Activated naive CD4-positive, alpha-beta T cell treated with anti-CD3 and anti-CD28 coated beads for 36 hours (primary cell): ENCODE measurements at places on chromosomes 3 and 15. TPM values are rescaled to one million over a fixed set of nuclear protein-coding genes. Genes with fewer than 3 reads are reported as not detected.

GRCh38 chr3:56942523-56942922 lies 117.9 kb upstream of the SPATA12 start:
- H3K4me3 ChIP-seq: no peak overlapping the region
- peaks cover 23% of the 10 kb centered on the region for H3K4me1 ChIP-seq
- H3K27ac ChIP-seq: no peak overlapping the region

DNA sequence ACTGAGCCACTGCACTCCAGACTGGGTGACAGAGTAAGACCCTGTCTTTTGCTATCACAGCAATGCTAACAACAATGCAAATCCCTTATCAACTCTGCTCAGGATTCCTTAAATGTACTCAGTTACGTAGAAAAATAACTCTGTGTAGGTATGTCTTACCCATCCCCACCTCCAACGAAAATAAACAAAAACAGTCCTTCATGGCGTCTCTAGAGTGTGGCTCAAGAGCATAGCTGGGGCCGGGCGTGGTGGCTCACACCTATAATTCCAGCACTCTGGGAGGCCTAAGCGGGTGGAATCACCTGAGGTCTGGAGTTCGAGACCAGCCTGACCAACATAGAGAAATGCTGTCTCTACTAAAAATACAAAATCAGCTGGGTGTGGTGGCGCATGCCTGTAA lies 13.2 kb upstream of the NCKIPSD start:
- peaks cover 13% of the 10 kb centered on the region for H3K36me3 ChIP-seq
- no peak overlapping the region for H3K4me3 ChIP-seq
- H3K27me3 ChIP-seq: no peaks in the 10 kb centered on the region
- no peak overlapping the region for H3K27ac ChIP-seq
- H3K4me1 ChIP-seq: peaks cover 31% of the 10 kb centered on the region
- DNase-seq: no peak

Gene RAMAC
- total RNA-seq: 15.3 TPM

GRCh38 chr3:119849126-119849525 lies 67.2 kb downstream of the NR1I2 start:
- no peak overlapping the region for H3K4me3 ChIP-seq
- no peak for DNase-seq
- peaks cover 27% of the 10 kb centered on the region for H3K36me3 ChIP-seq
- H3K27ac ChIP-seq: no peak overlapping the region
- no peaks in the 10 kb centered on the region for H3K4me1 ChIP-seq
- no peaks in the 10 kb centered on the region for H3K27me3 ChIP-seq

DNA sequence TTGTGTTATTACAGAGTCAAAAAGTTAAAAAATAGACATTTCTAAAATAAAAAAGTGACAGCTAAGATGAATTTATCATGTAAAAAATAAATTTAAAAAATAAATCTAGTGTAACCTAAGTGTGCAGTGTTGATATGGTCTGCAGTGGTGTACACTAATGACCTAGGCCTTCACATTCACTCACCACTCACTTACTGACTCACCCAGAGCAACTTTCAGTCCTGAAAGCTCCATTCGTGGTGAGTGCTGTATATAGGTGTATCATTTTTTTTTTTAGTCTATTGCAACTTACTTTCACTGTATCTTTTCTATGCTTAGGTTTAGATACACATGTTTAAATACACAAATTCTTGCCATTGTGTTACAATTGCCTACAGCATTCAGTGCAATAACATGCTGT lies 459.4 kb upstream of the ROBO1 start:
- no peak overlapping the region for H3K4me3 ChIP-seq
- no peak for DNase-seq
- no peaks in the 10 kb centered on the region for H3K36me3 ChIP-seq

Gene DPPA2
- total RNA-seq: not detected

GRCh38 chr3:94406595-94406994 lies 343.7 kb downstream of the NSUN3 start:
- H3K36me3 ChIP-seq: no peaks in the 10 kb centered on the region
- no peak overlapping the region for H3K27ac ChIP-seq
- no peaks in the 10 kb centered on the region for H3K4me1 ChIP-seq
- DNase-seq: no peak
- no peak overlapping the region for H3K4me3 ChIP-seq

DNA sequence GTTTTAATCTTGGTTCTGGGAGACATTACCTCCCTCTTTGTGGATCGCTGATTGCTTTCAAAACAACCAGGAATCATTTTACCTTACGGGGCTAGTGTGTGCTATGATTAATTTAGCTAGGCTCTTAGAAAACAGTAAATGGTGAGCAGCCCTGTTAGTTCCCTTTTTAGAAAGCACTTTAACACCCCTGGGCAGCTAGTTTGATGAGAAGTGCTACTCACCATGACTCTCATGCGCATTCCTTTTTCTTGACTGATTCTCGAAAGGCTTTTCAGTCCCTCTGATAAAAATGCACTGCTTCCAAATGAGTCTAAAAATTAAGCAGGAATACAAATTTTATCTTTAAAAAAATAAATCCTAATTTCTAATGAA lies 75.3 kb upstream of the LEKR1 start:
- no peaks in the 10 kb centered on the region for H3K4me1 ChIP-seq
- no peak overlapping the region for H3K27ac ChIP-seq
- H3K27me3 ChIP-seq: peaks cover 11% of the 10 kb centered on the region

GRCh38 chr15:38176155-38176554 lies 76.5 kb upstream of the SPRED1 start:
- no peaks in the 10 kb centered on the region for H3K36me3 ChIP-seq
- H3K4me1 ChIP-seq: no peaks in the 10 kb centered on the region
- DNase-seq: no peak
- no peak overlapping the region for H3K4me3 ChIP-seq

DNA sequence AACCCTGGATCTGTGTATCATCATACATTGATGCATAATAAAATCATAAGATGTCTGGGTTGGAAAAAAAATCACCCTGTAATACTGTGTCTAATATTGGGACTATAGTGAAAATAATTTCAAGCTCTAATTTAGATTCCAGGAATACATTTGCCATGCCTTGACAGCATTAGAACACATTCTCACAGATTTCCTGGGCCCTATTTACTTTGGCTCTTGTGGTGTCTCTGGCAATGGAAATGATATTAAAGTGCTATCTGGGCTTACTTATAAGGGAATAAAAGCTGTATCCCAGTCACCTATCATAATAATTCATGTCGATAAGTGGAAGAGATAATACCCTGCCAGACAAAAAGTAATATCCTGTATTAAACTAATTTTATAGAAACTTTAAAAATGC lies 472.0 kb downstream of the ZPLD1 start:
- no peaks in the 10 kb centered on the region for H3K27me3 ChIP-seq
- H3K4me1 ChIP-seq: no peaks in the 10 kb centered on the region
- H3K27ac ChIP-seq: no peak overlapping the region

- H3K27me3 ChIP-seq: no peaks in the 10 kb centered on the region
- DNase-seq: no peak
- H3K36me3 ChIP-seq: peaks cover 12% of the 10 kb centered on the region
- no peak overlapping the region for H3K27ac ChIP-seq
- no peak overlapping the region for H3K4me3 ChIP-seq
These were observed 61.4 kb upstream of the IMPG2 start for GRCh38 chr3:101381809-101382208.

DNA sequence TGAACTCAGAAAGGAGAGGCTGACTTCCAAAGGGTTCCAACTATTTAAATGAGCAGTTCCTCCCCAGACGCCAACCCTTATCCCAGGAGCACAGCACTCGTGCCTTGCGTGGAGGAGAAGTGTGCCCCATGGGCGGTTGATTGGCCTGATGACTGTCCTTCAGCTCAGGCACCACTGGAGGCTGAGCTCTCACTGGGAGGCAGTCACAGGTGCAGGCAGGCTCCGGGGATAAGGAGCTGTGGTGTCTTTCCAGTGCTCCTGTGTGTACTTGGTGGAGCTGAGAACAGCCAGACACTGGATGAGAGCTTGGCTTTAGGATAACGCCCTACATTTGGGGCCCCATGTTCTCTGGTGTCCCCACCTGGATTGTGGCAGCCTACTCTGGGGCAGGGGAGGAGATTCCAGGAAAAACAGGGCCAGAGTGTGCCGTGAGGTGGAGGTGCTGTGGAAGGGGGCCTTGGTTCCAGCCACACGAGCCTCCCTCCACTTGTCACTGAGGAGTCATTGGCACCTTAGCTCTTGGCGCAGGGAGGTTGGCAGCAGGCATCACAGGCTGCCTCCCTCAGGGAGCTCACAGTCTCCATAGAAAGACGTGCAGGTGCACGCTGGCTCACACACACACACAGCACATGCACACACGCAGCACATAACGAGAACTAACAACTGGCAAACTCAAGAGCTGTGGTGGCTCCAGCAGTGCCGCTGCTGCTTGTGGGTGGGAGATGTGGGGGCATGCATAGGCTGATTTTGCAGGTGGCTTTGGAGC lies 22.7 kb upstream of the EPHB3 start:
- H3K4me1 ChIP-seq: peaks cover 5% of the 10 kb centered on the region
- DNase-seq: no peak
- H3K4me3 ChIP-seq: no peak overlapping the region
- H3K36me3 ChIP-seq: no peaks in the 10 kb centered on the region
- H3K27me3 ChIP-seq: no peaks in the 10 kb centered on the region

DNA sequence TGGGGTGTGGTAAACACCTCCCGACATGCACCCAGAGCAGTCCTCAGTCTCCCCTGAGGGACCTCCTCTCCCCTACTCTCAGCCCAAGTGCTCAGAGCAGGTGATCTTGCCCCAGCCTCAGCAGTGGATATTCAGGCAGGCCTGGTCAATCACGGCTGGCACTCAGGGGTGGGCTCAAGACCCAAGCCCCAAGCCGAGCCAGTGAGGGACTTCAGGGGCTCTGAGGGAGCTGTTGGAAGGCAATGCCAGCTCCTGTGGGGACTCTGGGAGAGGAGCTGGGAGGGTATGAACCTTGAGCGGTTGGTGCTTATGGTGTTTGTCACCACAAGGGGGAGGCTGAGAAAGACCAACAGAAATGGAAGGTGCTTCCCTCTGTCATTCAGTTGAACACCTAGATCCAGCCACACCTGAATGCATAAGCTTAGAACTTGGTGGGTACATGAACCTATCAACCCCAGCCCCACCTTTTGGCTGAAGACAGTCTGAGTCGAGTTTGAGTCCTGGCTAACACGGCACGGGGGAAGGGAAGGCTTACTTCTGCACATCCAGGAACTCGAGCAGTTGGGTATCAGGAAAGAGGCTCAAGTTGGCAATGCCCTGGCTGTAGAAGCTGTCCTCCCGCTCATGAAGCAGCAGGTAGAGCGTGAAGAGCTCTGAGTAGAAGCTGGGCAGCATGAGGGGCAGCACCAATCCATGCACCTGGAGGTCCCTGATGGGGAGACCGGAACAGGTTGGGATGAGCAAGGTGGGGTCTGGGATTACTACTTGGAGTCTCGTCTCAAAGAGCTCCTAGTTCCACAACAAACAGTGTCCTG lies 19.2 kb downstream of the ALS2CL start:
- peaks cover 6% of the 10 kb centered on the region for H3K36me3 ChIP-seq
- peak; percentile 1 for DNase-seq
- no peaks in the 10 kb centered on the region for H3K27me3 ChIP-seq
- H3K27ac ChIP-seq: no peak overlapping the region
- H3K4me1 ChIP-seq: no peaks in the 10 kb centered on the region
- no peak overlapping the region for H3K4me3 ChIP-seq

GRCh38 chr3:10772271-10773161 lies 43.5 kb upstream of the SLC6A11 start:
- H3K36me3 ChIP-seq: no peaks in the 10 kb centered on the region
- peak; percentile 14 for DNase-seq
- no peak overlapping the region for H3K4me3 ChIP-seq
- peaks cover 23% of the 10 kb centered on the region for H3K27me3 ChIP-seq
- no peaks in the 10 kb centered on the region for H3K4me1 ChIP-seq
- no peak overlapping the region for H3K27ac ChIP-seq

Gene ECE2
- not detected for total RNA-seq

Gene FSIP1
- total RNA-seq: 0.21 TPM

DNA sequence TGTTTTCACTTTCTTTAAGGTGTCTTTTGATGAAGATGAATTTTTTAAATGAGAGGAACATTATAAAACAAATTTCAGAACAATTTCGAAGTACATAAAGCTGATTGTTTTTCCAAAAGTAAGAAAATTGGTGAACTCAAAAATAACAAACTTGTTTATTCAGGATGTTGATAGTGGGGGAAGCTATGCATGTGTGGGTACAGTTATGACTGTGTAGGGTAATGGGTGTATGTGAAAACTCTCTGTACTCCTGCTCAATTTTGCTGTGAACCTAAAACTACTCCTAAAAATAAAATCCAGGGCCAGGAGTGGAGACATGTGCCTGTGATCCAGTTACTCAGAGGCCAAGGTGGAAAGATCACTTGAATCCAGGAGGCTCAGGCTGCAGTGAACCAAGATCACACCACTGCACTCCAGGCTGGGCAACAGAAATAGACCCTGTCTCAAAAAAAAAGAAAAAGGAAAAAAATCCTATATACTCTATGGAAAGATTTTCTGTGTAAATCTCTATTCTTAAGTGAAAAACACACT lies 37.2 kb downstream of the PIK3CB start:
- H3K4me3 ChIP-seq: no peak overlapping the region
- DNase-seq: no peak
- peaks cover 12% of the 10 kb centered on the region for H3K36me3 ChIP-seq
- no peak overlapping the region for H3K27ac ChIP-seq
- no peaks in the 10 kb centered on the region for H3K27me3 ChIP-seq

Gene LIPC
- total RNA-seq: 0.14 TPM

DNA sequence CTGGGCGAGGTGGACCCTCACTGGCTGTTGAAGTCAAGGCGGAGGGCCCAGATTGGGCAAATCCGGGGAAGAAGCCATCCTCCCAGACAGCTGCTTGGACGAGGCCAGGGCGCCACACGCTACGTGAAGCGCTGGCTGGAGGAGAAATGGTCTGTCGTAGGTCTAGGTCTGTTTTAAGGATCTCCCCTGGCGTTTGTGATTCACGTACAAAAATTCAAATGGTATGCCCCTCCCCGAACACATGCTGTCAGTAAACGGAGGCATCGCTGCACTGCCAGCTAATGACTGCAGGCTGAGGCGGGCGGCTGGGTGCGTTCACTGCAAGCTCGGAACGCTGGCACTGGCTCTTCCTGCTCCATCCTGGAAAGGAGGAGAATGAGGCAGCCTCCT lies 69.9 kb downstream of the EPHB3 start:
- H3K4me1 ChIP-seq: no peaks in the 10 kb centered on the region
- H3K27ac ChIP-seq: no peak overlapping the region
- H3K27me3 ChIP-seq: no peaks in the 10 kb centered on the region
- H3K36me3 ChIP-seq: no peaks in the 10 kb centered on the region
- no peak overlapping the region for H3K4me3 ChIP-seq
- no peak for DNase-seq

- H3K27ac ChIP-seq: no peak overlapping the region
- no peaks in the 10 kb centered on the region for H3K27me3 ChIP-seq
- H3K36me3 ChIP-seq: no peaks in the 10 kb centered on the region
- no peak for DNase-seq
- no peak overlapping the region for H3K4me3 ChIP-seq
These were observed 12.5 kb downstream of the ZBTB47 start for GRCh38 chr3:42666022-42666421.

DNA sequence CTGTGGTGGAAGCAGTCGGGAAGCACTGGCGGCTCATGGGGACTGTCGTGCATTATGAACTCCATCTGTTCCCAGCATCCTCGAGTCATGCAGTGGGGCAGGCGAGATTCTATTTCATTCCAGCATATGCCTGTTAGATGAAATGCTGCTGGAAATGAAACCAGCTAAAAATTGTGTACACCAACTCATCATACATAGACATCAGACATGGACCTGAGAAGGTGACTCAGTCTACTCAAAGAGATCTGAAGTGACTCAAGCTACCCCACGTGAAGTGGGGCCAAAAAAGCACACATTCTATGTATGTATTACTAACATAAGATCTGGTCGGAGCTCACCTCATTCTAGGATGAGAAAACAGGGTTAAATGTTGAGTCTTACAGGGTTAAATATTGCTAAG lies 47.5 kb upstream of the FAM98B start:
- no peak for DNase-seq
- peaks cover 3% of the 10 kb centered on the region for H3K27me3 ChIP-seq
- H3K4me3 ChIP-seq: no peak overlapping the region
- H3K36me3 ChIP-seq: no peaks in the 10 kb centered on the region
- no peaks in the 10 kb centered on the region for H3K4me1 ChIP-seq
